Tibial nerve (tissue), 4 donors: ENCODE measurements at places on chromosomes 6 and 20. TPM values are rescaled to one million over a fixed set of nuclear protein-coding genes. Genes with fewer than 3 reads are reported as not detected.

The SNPH gene
- 4.5 TPM for total RNA-seq

The KIFC1 gene
- total RNA-seq = 2.5 TPM

The MYH7B gene
- total RNA-seq = 3.3 TPM

The MTFR2 gene
- 0.30 TPM for total RNA-seq

The ZC2HC1B gene
- not detected for total RNA-seq

The OXT gene
- 1.8 TPM for total RNA-seq

The CSTF1 gene
- total RNA-seq = 22.8 TPM

The DEFB132 gene
- total RNA-seq = not detected

The TXLNB gene
- 0.22 TPM for total RNA-seq

GRCh38 chr6:74611220-74611619, 594.6 kb downstream of the COL12A1 start:
- no peak for DNase-seq

DNA sequence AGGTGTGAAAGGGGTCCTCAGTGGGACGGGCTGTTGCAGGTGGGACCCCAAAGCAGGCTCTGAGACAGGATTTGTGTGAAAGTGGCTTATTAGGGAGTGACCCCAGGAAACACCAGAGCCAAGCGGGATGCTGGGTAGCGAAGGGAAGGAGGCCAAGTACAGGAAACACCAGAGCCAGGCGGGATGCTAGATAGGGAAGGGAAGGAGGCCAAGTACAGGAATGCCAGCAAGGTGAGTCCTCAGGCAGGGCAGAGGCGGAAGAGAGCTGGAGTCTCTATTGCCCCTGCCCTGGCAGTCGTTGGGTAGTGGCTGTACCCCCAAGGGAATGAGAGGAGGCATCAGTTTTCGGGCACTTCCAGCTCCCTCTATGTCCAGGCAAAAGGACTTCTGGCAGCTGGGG, 30.5 kb upstream of the TGM2 start:
- no peak for DNase-seq

DNA sequence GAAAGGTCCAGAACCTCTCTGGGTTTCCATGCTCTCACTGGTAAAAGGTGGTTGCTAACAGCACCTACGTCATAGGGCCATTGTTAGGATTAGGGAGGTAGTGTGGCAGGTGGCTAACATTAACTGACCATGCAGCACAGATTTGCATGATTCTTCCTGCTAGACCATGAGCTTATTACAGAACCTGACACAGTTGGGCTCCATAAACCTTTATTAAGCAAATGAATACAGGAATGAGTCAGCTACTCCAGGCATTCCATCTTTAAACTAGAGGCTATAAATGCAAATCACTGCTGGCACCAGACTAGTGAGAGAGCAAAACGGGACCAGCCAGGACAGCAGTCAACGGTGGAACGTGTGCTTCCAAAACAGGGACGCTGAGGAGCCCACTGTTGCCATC, 440.1 kb downstream of the PTPRT start:
- DNase-seq = no peak

- DNase-seq = no peak
Measured at GRCh38 chr6:37759221-37760144, 60.0 kb upstream of the ZFAND3 start.

GRCh38 chr6:83884523-83884922, 25.0 kb downstream of the CYB5R4 start:
- DNase-seq = no peak

DNA sequence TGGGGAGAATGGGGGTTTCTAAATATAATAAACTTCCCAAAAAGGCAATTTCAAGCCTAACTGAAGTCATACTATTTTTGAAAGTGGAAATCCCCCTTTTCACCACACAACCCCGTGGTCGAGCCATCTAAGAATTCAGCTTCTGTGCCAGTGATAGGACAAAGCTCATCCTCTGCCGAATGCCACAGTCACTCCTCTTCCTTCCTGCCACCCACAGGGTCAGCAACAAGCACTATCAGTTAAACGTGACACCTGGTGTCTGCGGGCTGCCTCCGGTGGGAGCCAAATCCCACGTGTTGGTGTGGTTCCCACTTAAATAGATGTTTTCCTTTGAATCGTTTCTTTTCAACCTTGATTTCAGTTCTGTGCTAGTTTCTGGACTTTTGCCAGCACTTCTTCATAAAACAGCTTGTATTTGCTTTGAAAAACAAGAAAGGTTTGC, 60.7 kb downstream of the TNFAIP3 start:
- no peak for DNase-seq

DNA sequence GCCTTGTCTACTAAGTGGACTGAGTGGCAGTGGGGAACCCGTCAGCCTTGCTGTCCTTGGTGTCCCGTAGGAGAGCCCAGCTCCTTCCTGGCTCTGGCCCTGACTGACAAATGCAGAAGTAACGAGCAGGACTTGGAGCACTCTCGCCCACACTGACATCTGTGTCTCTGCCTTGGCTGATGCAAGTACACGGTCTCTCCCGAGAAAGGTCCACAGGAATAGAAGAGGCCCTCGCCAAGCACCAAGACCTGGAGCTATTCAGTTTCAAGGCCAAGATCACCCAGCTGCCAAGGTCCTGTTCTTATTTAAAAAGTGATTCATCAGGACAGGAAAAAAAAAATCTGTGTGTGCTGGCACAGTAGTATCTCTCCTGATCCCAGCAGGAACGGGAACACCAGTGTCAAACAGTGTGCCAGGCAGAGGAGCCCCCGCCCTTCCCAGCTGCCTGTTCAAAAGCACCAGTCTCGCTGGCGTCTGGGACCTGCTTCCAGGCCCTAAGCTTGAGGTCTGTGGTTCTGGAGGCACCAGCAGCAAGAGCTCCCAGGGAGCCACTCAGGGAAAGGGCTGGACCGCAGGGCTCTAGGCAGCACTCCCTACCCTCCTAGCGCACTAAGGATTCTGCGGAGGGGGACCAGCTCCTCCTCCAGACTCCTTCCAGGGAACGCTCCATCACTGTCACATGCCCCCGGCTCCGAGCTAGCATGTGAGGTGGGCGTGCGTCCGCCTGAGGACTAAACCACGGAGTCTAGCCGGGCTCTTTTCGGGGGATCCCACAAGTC, 376.9 kb downstream of the RNGTT start:
- no peak for DNase-seq

GRCh38 chr20:43681991-43682410, 15.1 kb downstream of the MYBL2 start:
- DNase-seq = no peak

DNA sequence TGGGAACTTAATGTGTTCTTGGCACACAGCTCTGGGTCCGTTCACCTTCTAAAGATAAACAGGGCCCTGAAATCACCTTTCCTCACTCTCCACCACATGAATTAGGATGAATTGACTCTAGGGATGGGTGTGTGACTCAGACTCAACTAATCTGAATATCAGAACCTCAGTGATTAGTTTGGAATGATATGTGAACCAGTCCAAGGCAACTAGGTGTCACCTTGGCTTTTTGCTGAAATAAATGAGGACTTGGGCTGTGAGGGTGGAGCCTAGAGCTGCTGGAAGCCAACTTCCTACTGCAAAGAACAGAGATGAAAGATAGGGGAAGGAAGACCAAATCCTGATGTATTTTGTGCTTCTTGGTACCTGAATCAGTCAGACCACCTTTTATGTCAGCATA, 132.0 kb upstream of the RNF24 start:
- DNase-seq = no peak

DNA sequence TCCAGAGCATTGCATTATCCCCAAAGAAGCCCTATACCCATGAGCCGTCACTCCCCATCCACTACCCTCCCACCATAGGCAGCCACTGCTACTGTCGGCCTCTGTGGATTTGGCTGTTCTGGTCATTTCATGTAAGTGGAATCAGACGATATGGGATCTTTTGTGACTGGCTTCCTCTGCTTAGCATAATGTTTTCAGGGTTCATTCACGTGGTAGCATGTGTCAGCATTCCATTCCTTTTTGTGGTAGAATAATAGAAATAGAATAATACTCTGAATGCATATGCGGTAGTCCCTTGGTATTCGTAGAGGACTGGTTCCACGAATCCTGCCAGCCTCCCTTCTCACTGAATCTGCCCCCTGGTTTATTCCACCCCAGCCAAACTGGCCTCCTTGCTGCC, 402.6 kb upstream of the SULF2 start:
- no peak for DNase-seq

- DNase-seq = no peak
Measured at GRCh38 chr20:14928083-14928482, 590.7 kb upstream of the FLRT3 start.

- no peak for DNase-seq
Measured at GRCh38 chr20:38874460-38875174, 51.6 kb upstream of the FAM83D start.

GRCh38 chr20:22353586-22353985, 230.8 kb downstream of the FOXA2 start:
- DNase-seq = no peak

GRCh38 chr6:71229477-71229876, 59.1 kb upstream of the OGFRL1 start:
- DNase-seq = no peak

DNA sequence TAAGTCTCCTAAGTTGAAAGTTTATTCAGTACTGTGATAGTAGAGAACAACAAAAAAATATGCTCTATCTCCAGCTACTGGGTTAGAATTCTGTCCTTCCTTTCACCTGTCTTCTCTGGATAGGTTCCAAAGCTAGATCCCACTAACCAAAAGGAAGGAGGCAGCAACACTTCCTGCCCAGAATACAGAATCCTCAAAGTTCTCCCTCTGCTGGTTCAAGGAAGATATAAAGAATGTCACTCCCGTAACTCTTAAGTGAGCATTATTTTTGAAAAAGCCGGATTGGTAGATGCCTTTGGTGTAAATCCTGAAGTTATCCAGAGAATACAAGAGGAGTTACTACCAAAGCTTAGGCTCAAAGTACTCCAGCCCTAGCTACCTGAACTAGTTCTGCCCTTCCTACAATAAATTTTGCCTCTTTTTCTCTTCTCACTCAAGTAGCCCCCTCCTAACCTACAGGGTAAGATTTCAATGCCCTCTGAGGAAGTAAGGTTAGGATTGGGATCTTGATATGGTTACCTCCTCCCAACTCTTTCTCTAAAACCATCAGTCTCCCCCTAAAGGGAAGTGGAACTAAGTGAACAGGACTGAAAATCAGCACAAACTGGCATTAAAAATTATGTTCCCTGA, 26.0 kb upstream of the CRIP3 start:
- DNase-seq = no peak
